ENCODE measurements at places on chromosomes 6 and 20. TPM values are rescaled to one million over a fixed set of nuclear protein-coding genes. Genes with fewer than 3 reads are reported as not detected.

VIP gene
- total RNA-seq: not detected

- no peak for DNase-seq
Measured at GRCh38 chr20:8089668-8090067, 42.4 kb upstream of the PLCB1 start.

GRCh38 chr6:13454286-13455221 lies 32.8 kb downstream of the GFOD1 start:
- DNase-seq: peak; percentile 47

GRCh38 chr6:117907601-117908245 lies 659 bp downstream of the SLC35F1 start:
- DNase-seq: no peak

PPP1R14C gene
- total RNA-seq: not detected
